ENCODE measurements at places on chromosomes 7 and 10.
A peak's percentile ranks its signal among the peaks of the same experiment; 100 is the strongest.

DNA sequence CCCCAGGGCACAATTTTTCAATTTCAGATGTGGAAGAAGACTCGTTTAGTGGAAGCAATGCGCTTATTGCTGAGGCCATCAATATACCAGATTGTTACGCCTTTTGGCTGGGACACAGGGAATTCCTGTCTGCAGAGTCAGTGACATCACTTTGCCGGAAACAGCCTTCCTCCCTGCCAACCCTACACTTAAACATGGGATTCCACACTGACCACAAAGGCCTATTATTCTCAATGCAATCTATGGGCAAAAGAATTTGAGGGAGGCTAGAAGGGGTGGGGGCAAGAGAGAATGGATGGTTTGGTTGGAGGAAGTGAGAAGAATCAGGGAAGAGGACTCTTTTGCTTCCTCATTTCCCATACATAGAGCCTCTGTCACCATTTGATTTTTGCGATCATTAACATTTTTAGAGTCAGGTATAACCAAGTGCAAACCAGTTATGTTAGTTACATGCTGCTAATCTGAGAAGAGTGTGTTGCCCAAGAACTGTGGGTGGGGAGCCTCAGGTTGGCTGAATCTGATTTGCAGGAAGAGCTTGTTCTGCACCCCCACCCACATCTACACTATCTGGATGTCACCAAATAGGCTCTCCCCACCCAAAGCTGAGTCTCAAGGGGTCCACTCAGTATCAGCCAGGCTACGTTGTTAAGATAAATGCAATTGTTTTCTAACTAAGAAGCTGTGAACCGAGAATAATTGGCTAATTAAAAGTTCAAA lies 58.2 kb downstream of the ENTPD1 start:
- DNase-seq, result no peak

GRCh38 chr7:18693406-18693805 lies 197.9 kb downstream of the HDAC9 start:
- no peak for DNase-seq

DNA sequence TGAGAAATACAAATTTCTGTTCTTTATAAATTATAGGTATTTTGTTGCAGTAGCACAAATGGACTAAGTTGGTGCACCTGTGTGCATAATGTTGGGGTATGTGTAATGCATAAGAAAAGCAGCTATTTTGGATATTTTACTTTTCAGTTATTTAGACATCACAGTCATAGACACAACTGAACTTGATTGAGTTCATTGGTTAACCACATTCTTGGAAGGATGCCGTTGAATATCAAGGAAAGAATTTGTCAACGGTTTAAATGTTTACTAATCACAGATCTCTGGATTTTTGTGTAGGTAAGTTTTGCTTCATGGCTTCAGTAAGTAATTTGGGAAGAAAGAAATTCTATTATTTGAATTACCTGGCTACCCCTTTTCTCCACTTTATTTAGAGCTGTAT lies 4.1 kb downstream of the OTUD1 start:
- DNase-seq, result no peak

- DNase-seq, result no peak
These were observed 147.3 kb upstream of the PRPS1L1 start for GRCh38 chr7:18174996-18175395.

DNA sequence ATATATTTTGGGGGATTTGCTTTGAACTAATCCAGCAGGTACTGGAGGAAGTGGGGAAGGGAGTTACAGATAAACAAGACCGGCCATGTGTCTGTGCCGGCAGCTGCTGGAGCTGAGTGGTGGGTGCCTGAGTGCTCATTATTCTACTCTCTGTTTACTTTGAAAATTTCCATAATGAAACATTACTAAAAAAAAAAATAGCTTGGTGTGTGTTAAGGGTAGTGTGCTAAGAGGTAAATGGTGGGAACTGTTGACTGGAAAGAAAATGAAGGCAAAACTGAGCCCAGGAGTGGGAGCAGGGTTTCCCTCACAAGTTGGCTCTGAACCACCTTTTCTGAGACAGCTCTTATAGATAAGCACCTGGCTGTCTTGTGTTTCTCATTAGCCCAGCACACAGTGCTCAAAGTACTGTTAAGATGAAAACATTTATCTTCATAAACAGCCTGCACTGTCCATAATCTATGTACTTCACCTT lies 50.6 kb downstream of the PARD3 start:
- DNase-seq, result no peak

DNA sequence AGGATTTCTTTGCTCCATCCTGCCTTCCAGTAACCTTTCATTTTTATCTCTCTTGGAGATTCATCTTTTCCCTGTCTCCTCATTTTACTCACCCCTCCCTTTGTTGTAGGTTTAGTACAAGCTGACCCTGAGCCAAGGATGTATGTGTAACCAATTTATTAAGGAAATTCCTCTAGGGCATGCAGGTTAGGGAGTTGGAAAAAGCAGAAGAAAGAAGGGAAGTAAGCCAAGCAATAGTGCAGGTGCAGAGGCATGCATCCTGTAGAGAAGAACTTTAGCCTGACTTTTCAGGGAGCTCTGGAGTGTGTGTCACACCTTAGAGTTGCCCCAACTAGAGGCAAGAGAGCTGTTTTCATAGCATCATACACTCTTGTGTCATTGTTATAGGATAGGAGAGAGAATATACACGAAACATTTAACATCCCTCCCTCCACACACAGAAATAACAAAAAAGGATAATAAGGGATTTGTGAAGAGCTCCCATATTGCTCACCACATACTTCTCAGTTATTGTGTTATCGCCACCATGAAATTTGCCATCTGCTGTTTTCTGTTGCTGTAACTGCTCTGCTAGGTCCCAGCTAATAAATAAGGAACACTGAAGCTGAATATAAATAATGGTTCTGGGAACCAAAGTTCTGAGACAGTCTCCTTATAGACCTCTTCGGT lies 21.8 kb upstream of the SEMA3C start:
- no peak for DNase-seq

GRCh38 chr7:145106001-145106400 lies 270.1 kb upstream of the TPK1 start:
- DNase-seq, result no peak

- DNase-seq, result no peak
These were observed 156.6 kb upstream of the LYZL2 start for GRCh38 chr10:30786131-30786530.

DNA sequence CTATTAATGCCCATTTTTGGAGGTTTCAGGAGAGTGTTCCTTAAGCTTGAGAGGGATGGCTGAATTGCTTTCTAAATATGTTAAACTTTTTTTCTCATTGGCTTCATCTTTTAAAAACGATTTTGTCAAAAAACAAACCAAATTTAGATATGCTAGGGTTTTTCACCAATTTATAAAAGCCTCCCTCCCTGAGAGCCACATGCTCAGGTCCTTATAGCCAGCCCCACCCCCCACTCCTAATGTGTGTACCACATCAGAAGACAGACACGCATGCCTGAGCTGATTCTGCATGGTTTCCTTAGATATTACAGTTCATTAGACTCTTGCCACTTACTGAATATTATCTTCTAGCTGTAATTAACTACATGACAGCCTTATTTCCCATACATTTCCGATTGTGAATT lies 2.0 kb downstream of the CUL1 start:
- DNase-seq, result peak; percentile 17

- DNase-seq, result no peak
These were observed 121.4 kb upstream of the CHST15 start for GRCh38 chr10:124214610-124215375.

DNA sequence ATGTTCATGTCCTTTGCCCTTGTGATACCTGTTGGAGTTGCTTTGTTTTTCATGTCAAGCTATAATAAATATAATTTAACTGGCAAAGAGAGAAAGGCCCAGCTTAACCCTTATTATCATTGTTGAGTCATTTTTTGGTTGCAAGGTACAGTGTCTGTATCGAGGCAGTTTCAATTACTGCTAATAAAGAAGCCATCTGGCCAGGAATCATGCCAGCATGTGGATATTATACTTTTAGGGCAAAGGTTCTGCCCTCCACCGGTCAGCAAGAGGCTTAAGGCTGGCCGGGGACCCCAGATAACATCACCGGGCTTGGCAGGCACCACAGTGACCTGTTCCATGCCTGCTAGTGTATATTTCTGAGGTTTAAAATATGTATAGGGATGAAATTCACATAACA lies 9.0 kb upstream of the CYP3A4 start:
- no peak for DNase-seq

- no peak for DNase-seq
These were observed 21.7 kb upstream of the BMPER start for GRCh38 chr7:33883671-33883965.

DNA sequence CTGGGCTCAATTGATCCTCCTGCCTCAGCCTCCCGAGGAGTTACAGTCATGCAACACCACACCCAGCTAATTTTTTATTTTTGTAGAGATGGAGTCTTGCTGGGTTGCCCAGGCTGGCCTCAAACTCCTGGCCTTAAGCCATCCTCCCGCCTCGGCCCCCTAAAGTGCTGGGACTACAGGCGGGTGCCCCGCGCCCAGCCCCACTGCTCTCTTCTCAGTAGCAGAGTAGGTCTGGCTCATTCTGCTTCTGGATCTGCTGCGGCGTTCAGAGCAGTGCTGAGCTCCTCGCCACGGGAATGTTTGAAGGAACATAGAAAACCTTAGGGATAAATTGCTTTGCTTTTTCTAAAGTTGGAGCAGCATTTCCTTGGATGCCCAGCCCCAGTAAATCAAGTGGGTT lies 27.4 kb downstream of the WIPI2 start:
- DNase-seq, result no peak

- DNase-seq, result no peak
These were observed 852 bp upstream of the KLF6 start for GRCh38 chr10:3785851-3786271.

GRCh38 chr10:5816170-5816569 lies 2.9 kb upstream of the GDI2 start:
- DNase-seq, result no peak

DNA sequence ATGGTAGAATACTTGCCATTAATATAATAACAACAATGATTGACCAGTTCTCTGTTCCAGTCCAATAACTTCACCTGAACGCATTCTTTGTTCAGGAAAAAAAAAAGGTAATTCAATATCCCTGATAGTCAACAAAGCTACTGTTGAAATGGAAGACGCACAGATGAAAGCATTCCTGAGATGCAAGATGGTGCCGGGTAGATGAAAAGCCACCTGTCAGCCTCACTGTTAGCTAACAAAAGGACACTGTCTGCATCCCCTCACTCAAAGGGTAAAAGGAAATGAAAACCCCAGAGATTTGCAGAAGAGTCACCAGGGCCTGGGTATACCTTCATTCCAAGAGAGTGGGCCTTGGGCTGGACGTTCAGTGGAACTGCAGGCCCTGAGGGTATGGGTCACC lies 357.4 kb downstream of the PLXNA4 start:
- DNase-seq, result no peak

- no peak for DNase-seq
These were observed 7.4 kb upstream of the FAS start for GRCh38 chr10:88983206-88983605.

- DNase-seq, result no peak
These were observed 64.4 kb upstream of the CSTF2T start for GRCh38 chr10:51763746-51764145.

DNA sequence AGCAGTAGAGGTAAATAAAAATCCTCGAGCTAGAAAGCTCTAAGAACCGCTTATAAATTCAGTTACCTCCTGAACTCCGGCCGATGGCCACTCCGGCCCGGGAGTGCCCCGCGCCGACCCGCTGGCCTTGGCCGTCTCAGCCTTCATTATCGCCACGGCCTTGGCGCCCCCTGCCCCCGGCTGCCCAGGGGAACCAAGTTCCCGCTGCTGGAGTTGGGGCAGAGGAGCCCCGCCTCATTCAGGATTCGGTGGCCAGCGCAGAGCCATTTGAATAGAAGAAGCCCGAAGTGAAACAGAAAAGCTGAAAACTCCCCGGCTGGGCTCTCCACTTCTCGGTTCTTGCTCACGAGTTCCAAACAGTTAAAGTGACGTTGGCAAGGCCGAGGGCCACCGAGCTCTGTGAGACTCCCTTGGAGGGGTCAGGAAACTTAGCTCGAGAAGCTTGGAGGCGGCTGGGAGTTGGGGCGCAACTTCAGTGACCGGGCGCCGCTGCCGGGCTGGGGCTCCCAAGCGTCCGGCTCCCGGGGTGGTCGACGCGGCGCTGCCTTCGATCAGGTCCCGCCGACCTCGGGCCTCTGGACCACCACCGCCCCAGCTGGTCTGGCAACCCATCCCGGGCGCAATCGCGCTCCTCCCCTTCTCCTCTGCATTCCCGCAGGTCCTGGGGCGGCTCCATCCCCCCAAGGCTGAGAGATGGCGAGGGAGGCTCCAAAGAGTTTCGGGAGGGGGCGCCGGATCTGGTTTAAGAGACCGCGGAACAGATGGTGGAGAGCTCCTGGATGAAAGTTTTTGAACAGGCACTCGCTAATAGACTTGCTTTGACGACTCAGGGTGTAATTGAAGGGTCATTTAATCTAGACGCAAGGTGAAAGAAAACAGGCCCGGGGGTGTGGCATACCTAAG lies 5.8 kb upstream of the FEZF1 start:
- no peak for DNase-seq

- no peak for DNase-seq
These were observed 3.4 kb downstream of the SDHAF3 start for GRCh38 chr7:97120713-97121457.

DNA sequence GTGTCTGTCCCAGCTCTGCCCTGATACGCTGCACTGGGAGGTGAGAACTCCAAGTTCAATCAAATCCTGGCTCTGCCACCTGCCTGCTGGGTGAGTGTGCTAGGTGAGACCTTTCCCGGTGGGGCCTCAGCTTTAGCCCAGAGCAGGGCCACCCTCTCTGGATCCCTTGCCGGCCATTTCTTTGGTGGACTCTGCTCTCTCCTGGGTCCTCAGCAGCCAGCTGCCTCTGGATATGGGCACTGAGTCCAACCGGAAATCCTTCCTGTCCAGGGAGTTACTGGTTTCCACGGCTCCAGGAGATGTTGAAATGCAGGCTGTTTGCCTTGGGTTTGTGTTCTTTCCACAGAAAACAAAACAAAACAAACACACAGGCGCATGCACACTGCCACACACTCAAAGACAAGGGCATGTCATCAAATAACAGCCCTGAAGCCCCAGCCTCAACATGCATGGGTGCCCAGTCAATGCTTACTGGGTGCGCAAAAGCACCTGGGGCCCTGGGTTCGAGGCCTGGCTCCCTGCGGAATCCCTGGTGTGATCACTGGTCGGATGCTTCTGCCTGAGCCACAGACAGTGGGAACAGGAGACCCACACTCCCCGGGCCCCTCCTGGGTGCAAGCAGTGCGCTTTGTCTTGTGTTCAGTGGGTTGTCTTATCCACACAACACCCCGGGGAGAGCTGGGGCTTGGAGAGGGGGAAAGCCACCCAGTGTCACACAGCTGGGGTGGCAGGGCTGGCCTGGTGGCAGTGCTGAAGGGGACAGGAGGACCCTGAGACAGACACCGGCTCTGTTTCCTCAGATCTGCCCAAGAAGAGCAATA lies 33.1 kb downstream of the PPIF start:
- DNase-seq, result no peak

GRCh38 chr10:10886861-10887531 lies 130.7 kb upstream of the CELF2 start:
- DNase-seq, result no peak

- no peak for DNase-seq
These were observed 1.0 kb downstream of the CNPY1 start for GRCh38 chr7:155545348-155545747.

DNA sequence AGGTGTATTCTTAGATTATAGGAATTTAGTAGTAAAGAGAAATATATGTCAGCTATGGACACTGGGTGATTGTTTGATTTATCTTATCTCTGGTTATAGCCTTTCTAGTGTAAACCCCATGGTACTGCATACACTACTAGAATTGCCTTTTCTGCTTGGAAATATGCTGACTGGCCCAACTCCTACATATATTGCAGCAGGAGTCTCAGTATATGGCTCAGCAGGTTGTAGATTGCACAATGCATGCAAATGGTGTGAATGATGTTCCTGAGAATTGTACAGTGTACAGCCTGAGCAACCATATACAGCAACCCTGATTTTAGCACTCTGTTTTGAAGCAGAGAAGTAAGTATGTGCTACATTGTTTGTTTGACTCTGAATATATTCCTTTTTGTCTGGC lies 153.4 kb upstream of the NPY start:
- no peak for DNase-seq

Measured in activated T-helper 1 cell treated with Interleukin-2 at 50 U/mL for 16 hours (primary cell).